ENCODE measurements at places on chromosomes 4 and X.

- DNase-seq, result no peak
Observed at GRCh38 chr4:9969526-9970398, 51.5 kb downstream of the SLC2A9 start.

GRCh38 chr4:179797738-179798137 is 2355.5 kb upstream of the AGA start:
- no peak for DNase-seq

GRCh38 chr4:55087009-55087912 is 38.1 kb downstream of the KDR start:
- DNase-seq, result no peak

DNA sequence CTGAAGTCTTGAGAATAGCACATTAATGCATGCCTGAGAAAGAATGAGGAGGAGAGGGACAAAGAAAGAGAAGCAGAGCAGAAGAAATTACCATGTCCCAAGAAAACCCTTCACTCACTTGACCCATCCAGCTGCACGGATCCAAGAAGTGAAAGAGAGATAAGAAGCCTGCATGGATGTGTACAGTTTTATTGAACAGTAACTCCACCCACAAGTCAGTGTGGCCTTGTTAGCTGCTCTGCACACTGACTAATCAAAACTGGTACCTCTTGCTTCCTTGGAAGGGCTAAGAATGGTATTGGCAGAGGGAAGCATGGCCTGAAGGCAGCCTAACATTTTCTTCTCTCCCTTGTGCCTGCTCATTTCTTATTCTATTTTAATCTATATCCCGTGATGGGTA is 163.9 kb downstream of the SLC7A11 start:
- no peak for DNase-seq

GRCh38 chr4:41146716-41147506 is 67.4 kb downstream of the APBB2 start:
- no peak for DNase-seq

DNA sequence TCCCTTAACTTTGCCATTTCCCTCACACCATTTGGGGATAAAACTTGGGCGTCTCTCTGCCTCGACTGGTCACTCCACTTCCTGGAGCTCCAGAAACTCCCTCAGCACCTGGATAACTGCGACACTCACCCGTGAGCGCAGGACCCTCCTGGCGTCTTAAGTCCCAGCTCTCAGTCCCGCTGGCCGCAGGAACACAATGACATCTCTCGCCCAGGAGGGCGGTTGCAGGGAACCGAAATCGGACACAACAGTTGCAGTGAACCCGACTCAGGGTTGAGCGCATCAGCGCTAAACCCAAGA is 370.9 kb upstream of the SMIM31 start:
- DNase-seq, result no peak

DNA sequence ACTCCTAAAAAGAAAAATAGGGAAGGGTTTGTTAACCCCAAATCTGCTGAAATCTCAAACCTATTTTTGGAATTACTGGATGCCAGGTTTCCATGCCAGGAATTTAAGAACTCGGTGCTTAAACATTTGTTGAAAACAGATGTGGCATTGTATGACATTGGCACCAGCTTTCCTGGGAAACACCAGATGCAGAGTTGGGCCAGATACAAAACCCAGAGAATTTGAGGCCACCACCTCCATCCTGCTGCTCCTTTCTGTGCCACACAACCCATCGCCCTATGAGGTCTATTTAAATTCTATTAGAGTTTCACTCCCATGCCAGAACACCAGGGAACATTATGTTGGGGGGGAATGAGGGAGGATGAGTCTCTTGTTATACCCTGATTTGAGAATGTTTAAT is 71.7 kb downstream of the ARAP2 start:
- DNase-seq, result no peak

GRCh38 chrX:10660171-10660570 is 39.8 kb upstream of the MID1 start:
- no peak for DNase-seq

- DNase-seq, result no peak
Observed at GRCh38 chr4:84573385-84574068, 9.4 kb upstream of the CDS1 start.

DNA sequence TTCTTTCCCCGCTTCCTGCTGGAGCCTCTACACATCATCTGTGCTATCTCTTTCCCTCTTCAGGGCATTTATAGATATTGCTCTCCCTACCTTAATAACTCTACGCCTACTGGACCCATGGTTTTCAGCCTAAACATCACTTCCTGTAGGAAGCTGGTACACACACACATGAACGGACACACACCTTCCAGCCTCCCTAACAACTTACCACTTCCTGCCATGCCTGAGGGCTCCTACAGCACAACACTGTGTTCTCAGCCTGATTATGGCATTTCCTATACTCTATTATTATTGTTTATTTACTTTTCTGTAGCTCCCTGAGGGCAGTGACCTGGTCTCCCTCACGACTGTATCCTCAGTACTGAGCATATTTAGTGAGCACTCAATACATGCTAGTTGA is 163.6 kb upstream of the MAP3K15 start:
- DNase-seq, result no peak

GRCh38 chr4:89114100-89114499 is 2.8 kb downstream of the TIGD2 start:
- no peak for DNase-seq

- no peak for DNase-seq
Observed at GRCh38 chr4:31141832-31142142, 421.6 kb downstream of the PCDH7 start.

- no peak for DNase-seq
Observed at GRCh38 chr4:108512615-108513505, 107.5 kb upstream of the RPL34 start.

DNA sequence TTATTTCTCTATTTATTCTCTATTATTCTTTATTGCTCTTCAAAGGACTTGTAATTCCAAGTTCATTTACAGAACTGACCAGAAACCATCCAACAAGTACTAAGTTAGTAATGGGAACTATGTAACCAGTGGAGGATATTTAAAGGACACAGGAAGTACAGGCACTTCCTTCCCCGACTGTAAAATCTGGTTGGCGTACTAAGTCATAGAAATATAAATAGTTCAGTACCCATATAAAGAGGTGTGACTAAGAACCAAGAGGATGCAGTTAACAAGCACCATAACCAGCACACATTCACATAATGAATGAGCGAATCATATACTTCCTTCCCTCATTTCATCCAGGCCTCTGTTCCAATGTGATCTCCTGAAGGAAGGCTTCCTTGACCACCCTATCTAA is 3.6 kb upstream of the EIF4E start:
- no peak for DNase-seq

- no peak for DNase-seq
Observed at GRCh38 chr4:86451560-86452330, 91.9 kb upstream of the MAPK10 start.

GRCh38 chrX:134654398-134655012 is 3.8 kb downstream of the PLAC1 start:
- no peak for DNase-seq

DNA sequence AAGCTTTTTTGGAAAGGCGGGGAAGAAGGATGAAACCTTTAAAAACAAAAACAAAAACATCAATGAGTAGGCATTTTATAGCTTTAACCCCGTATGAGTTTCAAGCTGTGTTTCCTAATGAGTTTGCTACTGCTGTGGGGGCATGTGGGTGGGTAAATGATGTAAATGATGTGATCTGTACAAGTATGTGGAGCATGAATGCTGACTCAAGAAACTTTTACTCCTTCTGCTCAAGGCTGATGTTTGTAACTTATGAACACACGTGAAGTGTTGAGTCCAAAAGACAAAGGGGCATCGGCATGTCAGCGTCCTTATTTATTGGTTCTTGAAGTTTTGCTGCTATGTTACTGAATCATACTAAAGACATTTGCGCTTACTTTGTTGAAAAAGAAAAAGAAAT is 76.9 kb downstream of the CLCN4 start:
- DNase-seq, result no peak

DNA sequence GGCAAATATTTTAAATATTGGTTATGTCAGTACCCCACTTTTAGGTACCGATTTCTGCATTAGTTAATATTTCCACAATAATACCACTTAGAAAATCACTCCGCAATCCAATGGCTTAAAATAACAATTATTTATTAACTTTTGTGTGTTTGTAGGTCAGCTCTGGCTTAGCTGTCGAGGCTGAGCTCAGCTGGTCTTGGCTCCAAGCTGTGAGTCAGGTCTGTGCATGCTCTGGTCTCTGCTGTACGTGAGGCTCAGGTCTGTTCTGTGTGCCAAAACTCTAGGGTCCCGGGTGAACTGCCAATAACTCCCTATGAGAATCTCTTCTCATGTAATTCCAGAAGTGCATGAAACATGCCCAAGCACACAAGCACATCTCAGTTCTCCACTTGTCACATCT is 245.8 kb upstream of the GK2 start:
- no peak for DNase-seq

- DNase-seq, result no peak
Observed at GRCh38 chr4:120536884-120537283, 385.6 kb downstream of the PRDM5 start.

DNA sequence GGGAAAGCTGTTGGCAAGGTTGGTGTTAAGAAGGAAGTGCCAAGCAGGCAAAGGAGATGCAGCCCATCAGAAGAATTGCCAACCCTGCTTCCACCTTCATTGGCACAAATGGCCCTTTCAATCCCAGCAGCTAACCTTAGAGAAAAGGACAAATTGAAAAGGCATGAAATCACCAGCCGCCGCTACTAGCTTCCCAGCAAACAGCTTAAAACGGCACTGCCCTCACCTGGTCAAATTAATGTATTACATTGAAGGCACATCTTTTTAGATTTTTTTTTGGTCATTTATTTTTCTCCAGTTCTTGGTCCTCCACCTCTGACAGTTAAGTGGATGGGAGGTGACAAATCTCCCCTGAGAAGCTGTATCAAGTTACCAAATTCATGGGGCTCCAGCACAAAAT is 51.0 kb upstream of the NHSL2 start:
- DNase-seq, result no peak

- no peak for DNase-seq
Observed at GRCh38 chr4:1212546-1213335, 36.2 kb downstream of the CTBP1 start.

GRCh38 chr4:78560296-78560963 is 8.9 kb downstream of the ANXA3 start:
- no peak for DNase-seq

- no peak for DNase-seq
Observed at GRCh38 chrX:129719931-129720530, 18.7 kb upstream of the XPNPEP2 start.

GRCh38 chr4:152028131-152028530 is 267.3 kb upstream of the GATB start:
- DNase-seq, result no peak

- DNase-seq, result no peak
Observed at GRCh38 chr4:90960840-90961239, 833.6 kb downstream of the CCSER1 start.

DNA sequence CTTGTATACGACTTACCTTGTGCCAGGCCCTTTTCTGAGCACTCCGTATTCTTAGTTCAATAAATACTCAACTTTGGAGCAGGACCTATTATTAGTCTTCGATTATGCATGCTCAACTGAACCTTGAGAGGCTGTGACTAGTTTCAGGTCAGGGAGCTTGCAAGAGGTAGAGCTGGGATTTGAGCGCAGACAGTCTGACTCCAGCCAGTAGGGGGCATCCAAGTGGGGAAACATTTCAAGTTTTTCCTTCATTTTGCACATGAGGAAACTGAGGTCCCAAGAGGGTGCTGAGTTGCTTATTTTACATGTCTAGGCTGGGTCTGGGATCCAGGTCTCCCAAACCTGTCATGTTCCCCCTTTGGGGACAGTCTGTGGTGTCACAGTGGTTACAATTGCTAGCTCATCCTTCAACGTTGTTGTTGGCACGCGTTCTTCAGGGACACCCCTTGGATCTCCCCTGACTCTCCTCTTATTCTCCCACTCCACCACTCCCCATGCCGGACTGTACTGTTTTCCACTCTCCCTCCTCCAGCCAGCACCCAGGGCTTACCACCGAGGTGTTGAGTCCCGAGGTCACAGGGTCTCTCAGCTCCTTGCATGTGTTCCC is 6.7 kb upstream of the PRICKLE3 start:
- no peak for DNase-seq

- DNase-seq, result no peak
Observed at GRCh38 chr4:94758700-94759399, 1.1 kb downstream of the BMPR1B start.

- DNase-seq, result no peak
Observed at GRCh38 chr4:89196745-89197144, 85.4 kb downstream of the TIGD2 start.

DNA sequence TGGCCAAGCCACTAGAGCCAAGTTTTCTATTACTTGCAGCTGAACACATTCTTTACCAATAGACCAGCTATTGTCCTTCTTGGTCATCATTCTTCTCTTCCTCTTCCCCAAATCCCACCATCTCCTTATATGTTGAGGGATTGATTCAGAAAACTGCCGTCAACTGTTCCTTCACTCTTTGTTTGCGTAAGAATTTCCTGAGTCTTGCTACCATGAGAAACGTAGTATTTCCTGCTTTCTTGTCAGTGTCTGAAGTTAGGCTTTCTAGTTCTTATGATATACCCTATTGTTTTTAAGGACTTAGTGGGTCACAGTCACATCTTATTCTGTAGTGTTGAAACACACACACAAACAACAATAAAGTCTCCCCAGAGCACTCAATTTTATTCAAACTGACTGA is 20.1 kb downstream of the IGFBP7 start:
- DNase-seq, result no peak

DNA sequence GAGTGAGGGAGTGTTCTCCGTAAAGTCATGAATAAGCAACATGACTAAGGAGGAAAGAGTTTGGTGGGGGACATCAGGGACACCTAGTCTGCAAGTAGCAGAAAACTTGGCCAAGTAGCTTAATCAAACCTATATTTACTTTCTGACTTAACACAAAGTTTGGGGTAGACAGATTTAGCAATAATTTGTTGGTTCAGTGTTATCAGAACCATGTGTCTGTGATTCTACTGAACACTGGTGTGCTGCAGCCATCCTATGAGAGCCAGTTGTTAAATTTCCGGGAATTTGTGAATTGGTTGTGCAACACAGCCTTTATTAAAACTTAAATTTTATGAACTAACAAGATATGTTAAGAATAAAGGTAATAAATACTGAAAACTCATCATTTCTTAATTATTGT is 469.3 kb downstream of the C4orf33 start:
- no peak for DNase-seq

DNA sequence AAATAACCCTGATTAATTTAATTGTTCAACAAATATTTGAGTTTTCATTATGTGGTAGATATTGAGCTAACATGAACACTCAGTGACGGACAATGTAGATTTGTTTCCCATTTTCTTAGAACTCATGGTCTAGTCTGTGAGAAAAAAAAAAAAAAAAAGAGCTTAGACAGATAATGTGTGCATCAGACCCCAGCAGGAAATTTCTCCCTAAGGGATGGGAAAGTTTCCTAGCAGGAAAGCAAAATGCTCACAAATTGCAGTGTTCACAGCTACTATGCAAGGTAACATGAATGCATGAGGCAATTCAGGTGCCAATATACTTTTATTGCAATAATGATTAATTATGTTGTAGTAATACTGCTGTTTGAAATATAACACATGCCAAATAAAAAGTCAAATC is 843.2 kb upstream of the SLIT2 start:
- DNase-seq, result no peak

- DNase-seq, result no peak
Observed at GRCh38 chr4:83821493-83821892, 285.6 kb downstream of the GPAT3 start.

- DNase-seq, result no peak
Observed at GRCh38 chrX:38513112-38513742, 48.1 kb upstream of the TSPAN7 start.
